ENCODE measurements at places on chromosomes 7 and 10.

- no peak for DNase-seq
Observed at GRCh38 chr10:61350794-61351193, 102.4 kb downstream of the TMEM26 start.

GRCh38 chr10:131427281-131427680 is 115.8 kb upstream of the TCERG1L start:
- no peak for DNase-seq

DNA sequence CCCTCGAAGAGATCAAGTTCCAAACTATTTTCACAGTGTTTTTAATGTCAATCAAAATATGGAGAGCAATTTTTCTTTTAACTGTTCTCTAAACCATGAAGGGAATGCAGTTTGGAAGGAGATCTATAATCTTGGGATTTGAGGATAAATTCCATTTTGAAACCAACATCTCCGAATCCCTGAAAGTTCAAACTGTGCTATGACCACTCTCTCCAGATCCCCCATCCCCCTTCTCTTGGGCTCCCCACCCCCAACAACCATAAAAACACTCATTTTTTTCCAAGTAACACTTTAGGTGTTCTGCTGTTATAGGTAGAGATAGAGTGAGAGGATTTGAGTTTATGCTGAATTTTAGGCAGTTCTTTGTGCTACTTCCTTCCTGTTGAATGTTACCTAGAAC is 1.7 kb downstream of the CALD1 start:
- DNase-seq, result no peak

DNA sequence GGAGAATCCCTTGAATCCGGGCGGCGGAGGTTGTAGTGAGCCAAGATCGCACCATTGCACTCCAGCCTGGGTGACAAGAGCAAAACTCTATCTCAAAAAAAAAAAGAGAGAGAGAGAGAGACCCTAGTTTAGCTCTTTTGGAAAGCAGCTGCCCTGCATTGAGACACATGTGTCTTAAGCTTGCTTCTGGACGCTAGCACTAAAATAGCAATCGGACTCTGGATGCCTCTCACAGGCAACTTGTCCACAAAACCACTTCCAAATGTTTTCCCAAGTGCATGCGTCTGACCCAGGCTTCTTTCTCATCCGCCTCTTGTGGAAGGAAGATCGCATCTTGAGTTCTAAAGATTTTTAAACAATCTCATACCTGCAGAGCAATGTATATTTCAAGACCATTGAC is 182.7 kb downstream of the CUX1 start:
- no peak for DNase-seq

DNA sequence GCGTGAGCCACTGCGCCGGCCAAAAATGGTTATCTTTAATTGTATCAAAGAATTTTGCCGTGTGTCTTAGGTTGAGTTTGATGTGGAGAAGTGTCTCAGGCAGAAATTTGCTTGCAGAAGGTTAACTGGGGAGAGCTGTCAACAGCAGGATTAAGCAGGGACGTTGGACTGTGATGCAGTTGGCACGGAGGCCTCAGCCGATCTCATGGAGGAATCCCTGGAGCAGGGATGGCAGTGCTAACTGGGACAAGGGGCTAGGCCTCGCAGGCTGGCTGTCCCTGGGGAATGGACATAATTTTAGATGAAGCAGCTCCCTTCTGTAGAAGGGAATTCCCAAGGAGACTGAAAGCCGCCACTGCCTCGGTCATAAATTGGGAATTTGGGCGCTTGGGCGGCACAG is 12.3 kb upstream of the KIF5B start:
- DNase-seq, result no peak

DNA sequence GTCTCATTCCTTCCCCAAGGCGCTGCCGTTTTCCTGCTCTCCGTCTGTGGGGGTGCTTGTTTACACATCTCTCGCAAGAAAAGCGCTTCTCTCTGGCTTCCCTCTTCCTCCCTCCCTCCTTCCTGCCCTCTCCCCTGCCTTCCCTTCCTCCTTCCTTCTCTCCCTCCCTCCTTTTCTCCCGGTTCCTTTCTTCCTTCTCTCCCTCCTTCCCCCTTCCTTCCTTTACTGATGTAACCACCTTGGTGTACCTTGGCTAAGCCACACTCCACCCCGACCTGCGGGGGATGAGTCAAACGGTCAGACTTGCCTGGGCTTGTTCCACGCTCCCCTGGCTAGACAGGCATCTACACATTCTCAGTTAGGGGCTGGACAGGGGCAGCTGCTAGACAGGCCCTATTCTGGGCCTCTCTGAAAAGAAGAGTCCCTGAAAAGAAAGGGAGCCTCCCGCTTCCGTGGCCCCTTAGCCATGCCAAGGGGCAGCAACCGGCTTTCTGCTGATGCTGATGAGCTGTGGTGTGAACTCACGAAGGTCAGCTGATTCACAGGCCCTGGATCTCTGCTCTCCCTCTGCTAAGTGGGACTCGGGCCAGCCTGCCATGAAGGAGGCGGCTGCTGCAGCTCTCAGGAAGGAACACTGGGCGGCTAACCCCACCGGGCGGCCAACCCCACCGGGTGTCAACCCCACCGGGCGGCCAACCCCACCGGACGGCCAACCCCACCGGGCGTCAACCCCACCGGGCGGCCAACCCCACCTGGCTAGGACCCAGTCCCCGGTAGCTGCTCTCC is 216.8 kb downstream of the TCERG1L start:
- no peak for DNase-seq

- DNase-seq, result no peak
Observed at GRCh38 chr7:90579181-90579688, 16.9 kb upstream of the CDK14 start.

DNA sequence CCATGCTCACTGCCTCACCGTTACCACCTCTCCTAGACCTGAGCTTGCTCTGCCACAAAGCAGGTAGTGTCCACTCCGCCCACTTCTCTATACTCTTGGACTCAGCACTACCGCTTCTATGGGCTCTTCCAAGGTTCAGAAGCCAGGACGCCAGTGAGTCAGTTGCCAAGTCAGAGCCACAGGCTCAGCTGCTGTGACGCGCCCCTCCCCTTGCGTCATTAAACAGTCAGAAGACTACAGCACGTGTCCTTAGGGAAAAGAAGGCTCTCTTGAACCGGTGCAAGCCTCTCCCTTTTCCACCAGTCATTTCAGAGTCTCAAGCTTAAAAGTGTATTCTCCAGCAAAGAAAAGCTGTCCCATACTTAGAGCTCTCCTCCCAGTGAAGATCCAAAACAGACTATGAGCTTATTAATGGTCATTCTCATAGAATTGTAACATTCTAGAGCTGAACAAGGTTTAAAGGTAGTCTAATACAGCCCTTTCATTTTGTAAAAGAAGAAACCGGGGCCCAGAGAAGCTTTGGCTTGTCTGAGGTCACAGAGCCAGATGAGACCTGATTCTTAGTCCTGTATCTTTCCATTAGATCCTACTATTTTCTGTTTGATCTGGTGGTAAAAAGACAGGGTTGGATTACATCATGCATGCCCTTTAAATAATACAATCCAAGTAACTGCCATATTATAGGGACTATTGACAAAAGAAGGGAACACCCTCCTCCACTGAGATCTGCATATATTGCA is 40.9 kb upstream of the MET start:
- DNase-seq, result no peak

DNA sequence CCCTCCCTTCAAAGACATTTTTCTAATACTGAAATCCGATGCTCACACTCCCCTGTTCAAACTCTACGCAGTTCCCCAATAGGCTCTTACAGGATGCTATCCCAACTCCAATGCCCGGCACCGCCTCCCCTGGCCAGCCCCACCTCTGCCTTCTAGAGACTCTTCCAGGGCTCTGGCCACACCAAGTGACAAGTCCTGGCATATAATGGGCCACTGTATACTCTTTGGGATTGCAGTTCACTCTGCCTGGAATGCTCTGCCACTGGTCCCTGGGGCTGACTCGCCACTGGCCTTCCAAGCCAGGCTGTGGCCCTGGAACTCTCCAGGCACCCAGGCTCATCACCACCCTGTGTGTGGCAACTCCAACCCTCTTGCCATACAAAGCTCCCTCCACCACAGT is 3.1 kb upstream of the BRI3 start:
- no peak for DNase-seq
